ENCODE measurements at places on chromosomes 1 and 21. TPM values are rescaled to one million over a fixed set of nuclear protein-coding genes. Genes with fewer than 3 reads are reported as not detected.

DNA sequence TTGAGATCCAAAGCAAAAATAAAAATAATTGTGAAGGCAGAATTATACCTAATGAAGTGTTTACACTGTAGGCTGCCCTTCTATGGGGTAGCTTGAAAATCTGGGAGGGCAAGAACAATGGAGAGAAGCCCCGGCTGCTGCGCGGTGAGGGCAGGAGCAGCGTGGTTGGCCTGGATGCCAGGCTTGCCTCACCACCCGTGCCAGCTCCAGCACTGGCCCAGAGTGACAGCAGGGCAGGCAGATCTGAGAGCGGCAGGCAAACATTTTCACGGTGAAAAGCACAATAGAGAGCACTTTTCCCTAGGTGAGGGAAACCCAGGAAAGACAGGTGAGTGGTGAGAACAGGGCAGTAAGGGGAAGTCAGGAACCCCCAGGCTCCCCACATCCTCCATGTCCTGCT is 1.4 kb downstream of the PROK1 start:
- no peak for DNase-seq

GRCh38 chr1:102107441-102107840 is 110.7 kb upstream of the OLFM3 start:
- DNase-seq: no peak

DNA sequence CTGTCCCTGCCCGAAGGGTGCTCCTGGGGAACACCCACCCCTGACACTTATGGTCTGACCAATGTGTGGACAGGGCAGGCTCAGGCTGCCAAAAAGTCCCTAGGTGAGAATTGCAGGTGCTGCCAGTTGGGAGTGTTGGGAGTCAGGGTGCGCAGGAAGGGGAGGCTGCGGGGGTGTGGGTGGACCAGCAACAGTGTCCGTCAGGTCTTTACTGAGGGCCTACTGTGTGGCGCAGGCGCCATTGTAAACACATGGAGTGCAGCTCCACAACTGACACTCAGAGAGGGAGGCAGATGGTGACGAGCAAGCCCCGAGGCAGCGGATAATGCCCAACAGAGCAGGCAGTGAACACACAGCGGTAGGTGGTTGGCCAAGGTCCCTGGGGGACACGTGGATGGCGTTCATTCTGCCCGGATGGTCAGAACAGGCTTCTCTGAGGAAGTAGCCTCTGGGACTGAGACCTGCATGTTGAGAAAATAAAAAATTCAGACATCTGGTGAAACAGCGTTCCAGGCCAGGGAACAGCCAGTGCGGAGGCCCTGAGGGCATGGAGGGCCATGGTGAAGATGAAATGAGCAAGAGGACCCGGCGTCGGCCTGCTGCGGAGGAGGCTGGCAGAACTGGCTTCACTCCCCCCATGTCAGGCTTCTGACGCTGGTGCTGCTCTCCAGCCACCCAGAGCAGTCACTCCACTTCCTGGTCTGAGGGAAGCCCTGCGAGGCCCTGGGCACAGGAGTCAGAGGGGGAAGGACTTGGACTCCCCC is 136.2 kb upstream of the ZBTB40 start:
- DNase-seq: no peak

Gene HLX
- polyA plus RNA-seq: 42.8 TPM

DNA sequence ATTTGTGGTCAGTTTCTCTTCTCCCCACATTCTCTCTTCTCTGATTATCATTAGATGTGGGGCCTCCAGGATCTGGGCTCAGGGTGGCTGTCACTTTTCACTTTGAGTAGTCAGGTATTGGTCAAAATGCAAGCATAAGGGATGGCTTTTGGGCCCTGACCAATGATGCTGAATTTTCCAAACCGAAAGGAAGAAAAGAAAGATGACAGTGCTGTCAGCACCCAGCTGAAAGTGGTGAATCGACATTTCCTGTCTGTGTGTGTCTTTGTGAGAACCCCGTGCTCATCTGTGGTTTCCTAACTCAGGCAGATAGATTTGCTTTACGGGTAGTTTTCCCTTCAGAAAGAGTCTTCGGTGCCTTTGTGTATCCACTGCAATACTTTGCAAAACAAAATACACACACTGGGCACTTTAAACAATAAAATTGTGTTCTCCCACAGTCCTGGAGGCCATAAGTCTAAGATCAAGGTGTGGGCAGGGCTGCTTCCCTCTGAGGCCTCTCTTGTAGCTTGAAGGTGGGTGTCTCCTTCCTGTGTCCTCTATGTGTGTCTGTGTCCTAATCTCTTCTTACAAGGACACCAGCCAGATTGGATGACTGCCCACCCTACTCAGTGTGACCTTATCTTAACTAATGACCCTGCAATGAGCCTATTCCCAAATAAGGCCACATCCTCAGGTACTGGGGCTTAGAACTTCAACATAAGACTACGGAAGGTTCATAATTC is 274.8 kb upstream of the AJAP1 start:
- no peak for DNase-seq

Gene GPR52
- 0.14 TPM for polyA plus RNA-seq

Gene LEPROT
- polyA plus RNA-seq: 119 TPM

- no peak for DNase-seq
These were observed 71.2 kb downstream of the GPR161 start for GRCh38 chr1:168065506-168065905.

DNA sequence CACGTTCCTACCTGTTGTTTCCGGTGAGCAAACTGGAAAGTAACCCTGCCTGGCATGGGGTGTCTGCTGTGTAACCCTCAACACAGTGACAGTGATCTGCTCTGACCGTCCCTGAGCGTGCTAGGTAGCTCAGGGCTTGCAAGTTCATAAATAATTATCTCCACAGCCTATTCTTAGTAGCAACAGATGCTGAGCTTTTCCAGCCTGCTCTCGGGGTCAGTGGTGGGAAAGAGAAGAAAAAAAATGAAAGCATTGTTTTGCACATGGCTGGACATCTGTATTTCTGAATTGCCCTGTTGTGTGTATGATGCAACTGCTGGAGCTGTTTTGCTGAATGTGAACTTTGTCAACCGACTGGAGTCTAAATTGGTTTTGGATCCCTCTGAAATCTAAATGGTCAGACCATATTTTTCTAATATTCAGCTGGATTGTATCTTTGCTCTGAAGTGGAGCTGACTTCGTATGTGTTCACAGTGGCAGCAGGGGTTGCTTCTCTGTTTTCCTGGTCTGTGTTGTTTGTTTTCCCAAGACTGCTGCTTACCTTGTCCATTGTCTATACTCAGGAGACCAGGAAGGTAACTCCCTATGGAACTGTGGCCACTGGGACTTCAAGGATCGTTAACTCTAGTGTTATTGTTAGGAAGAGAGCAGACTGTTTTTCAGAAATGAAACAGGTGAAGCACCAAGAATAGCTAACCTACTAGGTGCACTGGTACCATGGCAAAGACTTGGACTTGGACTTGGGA is 27.0 kb downstream of the TGFB2 start:
- DNase-seq: peak; percentile 82

Gene VWA5B1
- 0.53 TPM for polyA plus RNA-seq

DNA sequence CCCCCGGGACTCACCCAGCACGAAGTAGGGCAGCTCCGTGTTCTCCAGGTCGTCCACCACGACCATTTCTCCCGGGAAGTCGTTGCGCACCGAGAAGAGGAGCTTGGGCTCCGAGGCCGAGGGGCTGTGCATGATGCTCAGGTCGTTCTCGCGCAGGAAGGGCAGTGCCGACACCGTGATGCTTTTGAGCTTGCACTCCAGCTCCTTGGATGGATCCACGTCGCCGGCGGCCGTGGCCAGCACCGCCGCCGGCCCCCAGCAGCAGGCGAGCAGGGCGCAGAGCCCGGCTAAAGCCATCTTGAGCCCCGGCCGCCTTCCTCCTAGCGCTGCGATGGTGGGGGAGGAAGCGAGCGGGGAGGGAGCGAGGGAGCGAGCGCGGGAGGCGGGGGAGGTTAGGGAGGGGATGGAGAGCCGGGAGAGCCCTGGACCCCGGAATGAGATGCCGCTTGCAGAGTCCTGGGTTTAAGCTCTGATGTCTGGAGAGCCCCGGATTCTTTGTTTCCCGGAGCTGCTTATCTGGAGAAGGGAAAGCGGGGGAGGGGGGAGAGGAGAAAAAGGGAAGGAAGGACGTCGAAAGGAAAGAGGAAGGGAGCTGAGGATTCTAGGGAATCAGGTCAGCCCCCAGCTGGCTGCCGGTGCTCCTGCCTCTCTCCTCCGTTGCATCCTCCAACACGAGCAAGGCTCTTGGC is at the start of gene ASTN1:
TSS of gene ASTN1 (minus strand) at position 333 of the 689 bp plus-strand sequence. CDS start at position 297, 36 bp downstream.
- no peak for DNase-seq

Gene POMGNT1
- polyA plus RNA-seq: 57.1 TPM

DNA sequence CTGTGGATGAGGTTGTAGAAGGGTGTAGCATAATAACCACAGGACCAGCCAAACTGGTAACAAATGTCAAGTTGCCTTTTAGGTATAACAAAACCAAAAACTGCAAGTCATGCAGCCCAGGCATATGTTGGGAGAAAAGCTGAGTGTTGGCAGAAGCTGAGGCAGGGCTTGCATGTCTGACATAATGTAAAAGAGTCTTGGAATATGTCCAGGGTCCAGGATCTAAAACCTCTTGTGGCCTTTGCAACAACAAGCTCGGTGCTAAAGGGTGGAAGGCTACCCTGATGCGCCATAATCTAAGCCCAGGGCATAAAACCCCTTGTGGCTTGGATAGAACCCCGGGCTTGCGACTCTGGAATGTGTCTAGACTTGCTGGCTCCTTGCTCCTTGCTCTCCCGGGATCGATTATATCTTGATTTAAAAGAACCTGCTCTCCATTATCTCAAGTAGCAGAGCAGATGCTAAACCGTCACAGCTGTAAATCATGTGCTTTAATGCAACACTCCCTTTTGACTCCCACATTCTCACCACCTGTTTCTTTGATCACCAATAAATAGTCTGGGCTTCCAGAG is 26.5 kb upstream of the SLC35A3 start:
- DNase-seq: no peak

Gene SERBP1
- polyA plus RNA-seq: 332 TPM

DNA sequence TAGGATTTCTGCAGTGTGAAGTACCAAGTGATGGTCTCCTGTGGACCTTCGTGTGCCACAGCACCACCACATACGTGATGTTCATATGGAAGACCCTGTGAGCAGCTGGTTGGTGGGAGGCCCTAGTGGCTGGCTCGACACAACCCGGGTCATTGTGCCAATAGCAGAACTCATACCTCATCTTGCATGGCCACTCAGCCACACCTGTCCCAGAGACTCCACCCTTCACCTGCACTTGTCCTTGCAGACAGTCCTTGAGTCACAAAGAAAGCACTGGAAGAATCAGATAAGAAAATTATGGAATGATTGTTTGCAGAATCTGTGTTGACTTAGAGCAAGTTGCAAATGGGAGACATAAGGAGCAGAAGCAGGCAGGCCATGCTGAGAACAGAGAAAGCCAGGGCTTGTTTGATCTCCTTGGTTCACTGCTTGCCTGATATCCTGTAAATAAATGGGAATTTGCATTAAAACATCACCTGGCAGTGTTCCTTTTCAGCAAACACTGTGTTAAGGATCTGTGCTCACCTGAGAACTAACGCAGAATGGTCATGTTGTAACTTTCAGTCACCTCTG is 307.7 kb downstream of the SIPA1L2 start:
- DNase-seq: no peak

Gene SLC9C2
- polyA plus RNA-seq: 0.09 TPM

- peak; percentile 90 for DNase-seq
These were observed 1.2 kb downstream of the BTG3 start for GRCh38 chr21:17611414-17612022.

DNA sequence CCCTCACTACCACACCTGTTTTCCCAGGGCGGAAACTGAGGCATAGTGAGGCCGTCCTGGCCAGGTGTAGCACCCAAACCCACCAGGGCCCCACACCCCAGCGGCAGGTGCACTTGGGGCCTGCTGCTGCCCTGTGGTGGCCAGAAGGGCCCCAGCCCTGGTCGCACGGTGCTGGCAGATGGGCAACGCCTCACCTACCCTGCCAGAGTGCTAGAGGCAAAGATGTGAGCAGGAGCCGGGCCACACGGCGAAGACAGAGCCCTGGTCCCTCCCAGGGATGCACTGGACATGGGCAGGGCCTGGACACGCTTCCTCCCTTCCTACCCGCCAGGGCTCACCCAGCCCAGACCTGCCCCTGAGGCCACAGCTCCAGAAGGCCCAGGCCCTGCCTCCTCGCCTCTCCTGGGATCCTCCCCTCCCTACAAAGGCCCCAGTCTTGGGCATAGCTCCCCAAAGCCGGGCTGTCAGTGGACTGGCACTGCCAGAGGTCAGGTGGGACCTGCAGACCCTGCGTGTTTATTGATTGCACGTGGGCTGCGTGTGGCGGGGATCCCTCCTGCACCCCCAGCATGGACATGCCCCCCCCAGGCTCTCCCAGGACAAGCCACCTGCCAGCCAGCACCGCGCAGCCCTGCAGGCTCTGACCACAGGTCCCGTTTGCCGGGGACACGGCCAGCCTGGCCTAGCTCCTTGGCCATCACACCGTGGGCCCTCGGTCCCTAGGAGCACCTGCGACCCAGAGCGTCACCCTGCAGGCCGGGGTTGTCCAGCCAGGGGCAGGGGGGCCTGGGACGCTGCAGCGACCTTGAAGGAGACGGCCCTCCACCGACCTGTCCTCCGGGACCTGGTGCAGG is 44.1 kb downstream of the MEGF6 start:
- DNase-seq: no peak

- no peak for DNase-seq
These were observed 30.6 kb downstream of the KIF14 start for GRCh38 chr1:200590001-200590400.

DNA sequence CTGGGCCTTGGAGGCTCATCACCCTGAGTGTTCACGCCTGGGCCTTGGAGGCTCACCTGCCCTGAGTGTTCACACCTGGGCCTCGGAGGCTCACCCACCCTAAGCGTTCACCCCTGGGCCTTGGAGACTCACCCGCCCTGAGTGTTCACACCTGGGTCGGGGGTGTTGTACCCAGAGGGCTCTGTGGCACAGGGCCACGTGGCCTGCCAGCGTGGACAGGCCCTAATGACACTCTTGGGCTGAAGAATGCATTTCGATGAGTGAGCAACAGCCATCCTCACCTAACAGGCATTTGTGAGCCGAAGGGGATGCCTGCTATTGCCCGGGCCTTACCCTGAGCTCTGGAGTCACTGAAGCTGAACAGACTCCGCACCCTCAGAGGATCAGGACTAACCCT is 17.5 kb downstream of the SLC19A1 start:
- DNase-seq: no peak

Gene GADD45A
- 37.0 TPM for polyA plus RNA-seq

Gene MPZ
- polyA plus RNA-seq: 3.2 TPM

Gene VHLL
- polyA plus RNA-seq: not detected

Gene SH2D5
- polyA plus RNA-seq: not detected

Gene KIAA1614
- polyA plus RNA-seq: 6.2 TPM

DNA sequence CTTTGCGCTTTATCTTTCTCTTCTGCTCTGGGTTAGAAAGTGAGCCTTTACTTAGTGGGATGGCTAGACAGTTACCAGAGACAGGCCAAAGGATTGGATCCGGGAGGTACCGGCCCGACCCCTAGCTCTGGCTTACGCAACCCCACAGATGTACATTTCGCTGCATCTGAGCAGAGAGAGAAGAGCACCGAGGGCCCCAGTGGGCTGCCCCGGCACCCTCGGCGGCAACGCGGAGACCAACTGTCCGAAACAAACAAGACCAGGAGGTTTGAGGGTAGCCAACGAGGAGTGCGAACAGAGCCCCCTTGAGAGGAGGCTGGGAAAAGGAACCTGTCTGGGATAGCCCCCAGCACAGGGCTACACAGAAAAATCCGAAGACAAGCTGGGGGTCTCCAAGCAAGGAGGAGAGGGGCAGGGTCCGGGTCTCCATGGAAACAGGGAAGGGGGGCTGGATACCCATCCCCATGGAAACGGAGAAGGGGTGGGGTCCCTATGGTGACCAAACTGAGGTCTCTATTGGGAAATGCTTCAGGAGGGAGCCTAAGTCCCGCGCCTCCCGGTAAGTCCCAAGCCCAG is 373 bp downstream of the MTF1 start:
- DNase-seq: no peak

Measured in right lung (tissue), 10 donors.